OCI-LY7 (cell line): ENCODE measurements at places on chromosomes 7 and 10.

DNA sequence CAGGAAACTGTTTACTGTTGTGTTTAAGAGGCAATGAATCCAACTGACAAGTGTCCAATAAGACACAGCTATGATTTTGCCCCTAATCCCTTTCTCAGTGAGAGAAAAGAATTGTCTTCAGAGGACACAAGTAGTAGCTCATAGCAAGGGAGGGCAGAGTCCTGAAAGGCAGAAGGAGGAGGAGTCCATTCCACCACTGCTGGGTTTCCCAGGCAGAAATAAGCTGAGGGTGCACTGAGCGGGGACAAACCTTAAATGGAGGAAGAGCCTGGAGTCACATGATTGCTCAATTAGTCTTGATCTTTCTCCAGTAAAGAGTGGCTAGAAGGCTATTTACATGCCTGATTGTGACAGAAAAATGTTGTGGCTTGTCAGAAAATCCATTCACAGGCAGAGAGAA, 573.8 kb downstream of the POM121L12 start:
- DNase-seq: no peak

DNA sequence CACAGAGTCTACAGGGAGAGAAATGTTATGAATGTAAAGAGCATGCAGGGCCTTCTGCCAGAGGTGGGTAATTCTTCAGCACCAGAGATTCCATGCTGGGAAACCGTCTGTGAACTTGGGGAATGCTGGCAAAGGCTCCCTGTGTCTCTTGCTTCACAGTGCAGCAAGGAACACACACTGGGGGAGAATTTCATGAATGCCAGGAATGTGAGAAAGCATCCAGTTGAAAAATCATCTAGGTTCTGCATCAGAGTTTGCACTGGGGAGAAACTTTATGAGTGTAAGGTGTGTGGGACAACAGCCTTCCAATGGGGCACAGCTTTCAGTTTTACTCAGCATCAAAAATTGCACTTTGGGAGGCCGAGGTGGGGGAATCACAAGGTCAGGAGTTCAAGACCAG, 224.3 kb upstream of the IGFBP3 start:
- no peak for DNase-seq

DNA sequence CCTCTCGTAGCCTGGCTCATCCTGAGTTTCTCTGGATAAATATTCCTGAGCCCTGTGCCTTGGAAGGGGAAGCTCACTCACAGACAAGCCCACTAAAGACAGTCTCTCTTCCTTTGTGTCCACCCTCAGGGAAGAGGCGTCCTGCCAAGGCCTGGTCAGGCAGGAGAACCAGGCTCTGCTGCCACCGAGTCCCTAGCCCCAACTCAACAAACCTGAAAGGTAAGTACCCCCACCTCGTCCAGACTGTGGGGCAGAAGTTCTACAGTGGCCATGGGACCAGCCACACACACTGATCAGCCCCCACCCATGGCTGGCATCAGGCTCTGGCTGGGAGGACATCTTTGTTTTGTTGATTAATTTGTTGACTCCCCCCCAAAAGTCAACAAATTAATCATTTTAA, 2.8 kb downstream of the GPR15LG start:
- DNase-seq: no peak

DNA sequence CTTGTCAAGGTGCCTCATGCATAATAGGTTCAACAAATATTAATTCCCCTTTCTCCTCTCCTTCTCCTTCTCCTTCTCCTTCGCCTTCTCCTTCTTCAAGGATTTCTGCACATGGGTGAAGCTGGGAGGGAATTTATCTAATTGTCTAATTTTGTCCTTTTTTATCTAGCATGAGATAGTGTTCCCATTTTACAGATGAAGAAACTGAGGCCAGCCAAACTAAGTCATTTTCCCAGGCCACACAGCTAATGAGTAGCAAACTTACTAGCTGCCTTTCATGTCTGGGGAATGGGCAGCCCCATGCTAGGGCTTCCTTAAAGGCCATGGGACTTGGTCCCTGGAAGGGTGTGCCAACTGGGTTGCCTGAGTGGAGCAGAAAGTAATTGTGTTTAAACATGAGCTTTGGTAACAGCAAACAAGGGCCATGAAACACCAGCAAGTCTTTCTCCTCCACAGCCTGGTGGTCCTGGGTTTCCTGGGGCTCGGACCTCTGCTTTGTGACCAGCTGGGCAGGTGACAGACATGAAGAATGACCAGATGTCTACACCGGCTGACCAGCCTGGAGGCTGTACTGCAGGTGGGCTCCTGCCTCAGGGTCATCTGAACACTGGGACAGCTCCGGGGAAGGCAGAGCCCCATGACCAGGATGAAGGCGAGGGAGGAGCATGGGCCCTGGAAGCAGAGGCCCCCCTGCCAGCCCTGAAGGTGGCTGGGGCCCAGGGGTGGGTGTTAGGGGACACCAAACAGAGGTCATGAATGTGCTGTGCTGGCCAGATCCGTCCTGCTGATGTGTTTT, 138.0 kb downstream of the PTPN20 start:
- DNase-seq: no peak

- peak; percentile 60 for DNase-seq
Measured at GRCh38 chr10:102419269-102420180, 940 bp upstream of the PSD start.

DNA sequence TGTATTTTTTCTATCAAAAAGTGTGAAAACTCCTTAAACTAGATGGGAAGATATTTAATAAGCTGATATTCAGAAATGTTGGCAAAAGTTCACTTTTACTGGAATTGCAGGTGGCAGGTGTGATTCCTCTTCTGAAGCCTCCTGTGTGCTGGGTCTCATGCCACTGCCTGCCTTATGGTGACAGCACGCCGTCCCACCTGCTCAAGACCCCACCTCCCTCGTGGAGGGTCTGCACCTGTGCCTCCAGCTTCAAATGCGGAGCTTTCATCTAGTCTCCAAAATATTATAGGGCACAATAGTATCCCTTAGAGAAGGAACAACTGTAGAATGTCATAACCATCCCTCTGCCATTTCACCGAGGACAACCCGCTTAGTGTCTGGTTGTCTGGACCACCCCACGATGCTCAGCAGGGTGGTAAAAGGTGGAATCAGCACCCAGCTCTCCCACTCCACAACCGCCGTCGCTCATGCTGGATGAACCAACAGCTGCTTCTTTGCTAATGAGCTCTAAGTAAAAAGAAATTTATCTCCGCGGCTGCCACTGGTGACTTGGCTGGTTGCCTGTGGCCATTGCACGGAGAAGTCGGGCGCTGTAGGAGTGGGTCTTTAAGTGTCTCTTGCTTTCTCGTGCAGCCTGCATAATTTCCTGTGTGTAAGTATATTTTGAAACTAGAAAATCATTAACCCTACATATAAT, 119.3 kb upstream of the TCERG1L start:
- no peak for DNase-seq

DNA sequence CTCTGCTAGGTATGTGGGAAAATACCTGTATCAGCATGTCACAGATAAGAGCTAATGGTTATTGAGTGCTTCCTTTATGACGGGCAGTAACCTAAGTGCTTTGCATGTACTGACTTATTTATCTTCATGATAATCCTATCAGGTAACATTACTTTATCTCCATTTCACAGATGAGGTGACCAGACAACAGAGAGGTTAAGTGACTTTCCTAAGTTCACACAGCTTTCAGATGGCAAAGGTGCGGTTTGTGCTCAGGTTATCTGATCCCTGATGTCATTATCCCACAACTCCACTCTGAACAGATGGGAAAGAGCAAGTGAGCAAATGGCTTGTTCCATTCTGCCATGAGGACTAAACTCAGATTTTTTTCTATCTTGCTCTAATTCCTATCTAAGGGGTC, 217.0 kb upstream of the PODXL start:
- DNase-seq: no peak

DNA sequence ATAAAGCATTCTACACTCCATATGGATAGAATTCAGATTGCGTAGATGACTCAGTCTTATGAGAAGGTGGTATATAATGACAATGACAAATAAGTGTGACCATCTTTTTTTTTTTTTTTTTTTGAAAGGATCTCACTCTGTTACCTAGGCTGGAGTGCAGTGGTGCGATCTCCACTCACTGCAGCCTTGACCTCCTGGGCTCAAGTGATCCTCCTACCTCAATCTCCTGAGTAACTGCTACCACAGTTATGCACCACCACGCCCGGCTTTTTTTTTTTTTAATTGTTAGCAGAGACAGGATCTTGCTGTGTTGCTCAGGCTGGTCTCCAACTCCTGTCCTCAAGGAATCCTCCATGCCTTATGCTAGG, 43.2 kb upstream of the NRP1 start:
- no peak for DNase-seq

DNA sequence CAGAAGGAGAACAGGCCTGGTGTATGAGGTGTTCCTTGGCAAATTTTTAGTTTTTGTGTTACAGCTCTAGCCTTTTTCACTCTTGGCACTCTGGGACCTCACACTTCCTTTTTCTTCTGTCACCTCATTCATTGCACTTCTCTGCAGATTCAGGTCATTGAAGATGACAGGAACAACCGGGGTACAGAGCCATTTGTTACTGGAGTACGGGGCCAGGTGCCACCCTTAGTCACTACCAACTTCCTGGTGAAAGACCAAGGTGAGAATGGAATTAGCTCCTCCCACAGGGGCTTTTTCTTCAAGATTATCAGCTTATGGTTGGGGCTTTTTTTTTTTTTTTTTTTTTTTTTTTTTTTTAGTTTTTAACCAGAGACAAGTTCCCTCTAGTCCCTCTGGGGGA, 18.5 kb upstream of the CHCHD1 start:
- no peak for DNase-seq

- DNase-seq: no peak
Measured at GRCh38 chr10:133117688-133118071, 30.0 kb downstream of the ADGRA1 start.

- no peak for DNase-seq
Measured at GRCh38 chr7:131300078-131300477, 27.6 kb upstream of the MKLN1 start.

DNA sequence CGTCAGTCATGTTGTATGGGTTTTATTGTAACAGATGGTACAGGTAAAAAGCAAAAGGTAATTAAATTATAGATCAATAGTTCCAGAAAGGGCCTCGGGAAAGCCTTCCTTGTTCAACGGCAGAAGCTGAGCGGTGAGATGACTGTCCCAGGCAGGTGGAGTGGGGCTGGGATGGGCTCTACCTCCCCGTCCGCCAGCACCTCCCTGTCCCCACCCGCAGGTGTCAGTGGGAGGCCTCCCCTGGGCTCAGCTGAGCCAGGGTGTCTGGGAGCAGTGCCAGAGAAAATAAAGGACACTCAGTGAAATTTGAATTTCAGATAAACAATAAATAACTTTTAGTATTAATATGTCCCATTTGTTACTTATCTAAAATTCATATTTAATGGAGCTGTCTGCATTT, 58.9 kb downstream of the CLRN3 start:
- no peak for DNase-seq
